Erythroblast (primary cell): ENCODE measurements at places on chromosomes 13 and 19.

DNA sequence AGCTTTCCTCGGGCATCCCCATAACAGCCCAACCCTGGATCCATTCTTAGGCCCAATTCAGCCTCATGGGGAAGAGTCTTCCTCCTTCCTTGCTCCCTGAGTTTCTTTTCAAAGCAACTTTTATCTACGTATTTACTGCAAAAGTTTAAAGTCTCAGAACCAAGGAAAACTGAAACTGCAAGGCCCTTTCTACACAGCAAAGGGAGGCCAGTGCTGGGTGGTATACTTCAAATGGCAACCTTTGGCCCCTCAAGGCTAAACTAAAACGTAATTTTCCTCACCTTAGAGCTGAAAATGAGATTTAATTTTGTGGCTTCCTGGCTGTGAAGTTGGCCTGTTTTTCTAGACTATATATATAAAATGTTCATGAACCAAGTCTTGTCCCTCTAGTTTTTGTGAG lies 5.6 kb downstream of the CDX2 start:
- DNase-seq = no peak

- DNase-seq = no peak
These were observed 116.6 kb upstream of the RNF113B start for GRCh38 chr13:98293570-98294142.

GRCh38 chr19:58409010-58409790 lies 751 bp downstream of the ZNF584 start:
- peak; percentile 56 for DNase-seq

- no peak for DNase-seq
These were observed 132.6 kb upstream of the USP29 start for GRCh38 chr19:56987184-56987583.

DNA sequence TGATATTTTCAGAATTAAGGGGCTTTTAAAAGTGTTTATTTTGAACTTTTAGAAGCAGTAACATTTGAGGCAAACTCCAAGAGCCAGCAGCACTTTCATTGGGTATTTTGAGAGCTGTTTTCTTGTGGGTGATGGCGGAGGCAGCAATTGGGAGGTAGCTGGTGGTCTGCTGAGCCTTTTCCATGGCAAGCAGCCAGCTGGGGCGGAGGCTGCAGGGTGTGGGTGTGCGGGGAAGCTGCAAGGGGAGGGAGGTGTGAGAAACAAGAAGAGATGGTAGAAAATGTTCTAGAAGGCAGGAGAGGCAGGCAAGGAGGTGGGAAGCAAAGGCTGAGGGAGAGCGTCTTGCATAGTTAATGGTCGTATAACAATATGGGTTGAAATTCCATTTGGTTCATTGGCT lies 223.4 kb upstream of the HTR2A start:
- no peak for DNase-seq

DNA sequence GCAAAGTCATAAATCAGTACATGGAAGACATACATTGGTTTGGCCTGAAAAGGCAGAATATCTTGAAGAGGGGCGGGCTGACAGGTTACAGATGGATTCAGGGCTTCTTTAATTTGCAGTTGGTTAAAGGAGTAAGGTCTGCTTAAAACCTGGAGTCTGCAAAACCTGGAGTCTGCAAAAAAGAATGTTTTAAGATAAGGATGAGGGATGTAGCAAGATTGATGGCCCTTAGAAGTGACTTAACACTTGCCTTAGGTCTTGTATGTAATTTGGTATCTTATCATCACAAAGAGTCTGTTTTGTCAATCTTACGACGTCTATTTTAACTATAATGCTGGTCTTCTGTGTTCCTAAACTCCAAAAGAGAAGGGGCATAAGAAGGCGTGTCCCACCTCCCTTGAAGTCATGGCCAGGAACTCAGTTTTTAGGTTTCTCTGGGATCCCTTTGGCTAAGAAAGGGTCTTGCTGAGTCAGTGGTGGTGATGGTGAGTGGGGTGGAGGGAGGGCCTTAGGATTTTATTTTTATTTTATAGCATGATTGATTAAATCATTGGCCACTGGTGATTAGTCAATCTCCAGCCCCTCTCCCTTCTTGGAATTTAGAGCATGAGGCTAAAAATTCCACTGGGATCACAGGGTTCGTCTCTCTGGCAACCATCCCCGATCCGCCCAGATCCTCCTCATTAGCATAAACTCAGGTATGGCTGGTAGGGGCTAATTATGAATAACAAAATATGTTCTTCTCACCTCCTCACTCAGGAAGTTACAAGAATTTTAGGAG lies 10.1 kb upstream of the HAS1 start:
- no peak for DNase-seq

GRCh38 chr13:74015137-74015536 lies 119.1 kb downstream of the KLF12 start:
- DNase-seq = no peak

DNA sequence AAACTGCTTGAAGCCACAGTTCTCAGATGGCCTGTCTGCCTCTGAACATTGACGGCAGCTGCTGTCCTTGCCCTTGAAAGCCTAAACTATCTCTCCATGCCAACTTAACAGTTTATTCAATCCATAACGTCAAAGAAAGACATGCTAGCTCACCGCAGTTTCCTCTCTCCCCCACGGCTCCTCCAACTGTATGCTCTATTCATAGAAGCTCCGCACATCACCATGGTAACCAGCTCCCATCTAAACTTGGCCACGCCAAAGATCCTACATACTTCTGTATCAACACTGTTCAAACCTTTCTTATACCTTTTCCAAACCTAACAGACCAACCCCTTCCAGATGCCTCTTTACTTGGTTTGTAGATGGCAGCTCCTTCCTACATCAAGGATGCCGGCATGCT lies 48.6 kb downstream of the ZNF91 start:
- DNase-seq = no peak

GRCh38 chr19:45659096-45659729 lies 8.8 kb upstream of the GIPR start:
- no peak for DNase-seq

DNA sequence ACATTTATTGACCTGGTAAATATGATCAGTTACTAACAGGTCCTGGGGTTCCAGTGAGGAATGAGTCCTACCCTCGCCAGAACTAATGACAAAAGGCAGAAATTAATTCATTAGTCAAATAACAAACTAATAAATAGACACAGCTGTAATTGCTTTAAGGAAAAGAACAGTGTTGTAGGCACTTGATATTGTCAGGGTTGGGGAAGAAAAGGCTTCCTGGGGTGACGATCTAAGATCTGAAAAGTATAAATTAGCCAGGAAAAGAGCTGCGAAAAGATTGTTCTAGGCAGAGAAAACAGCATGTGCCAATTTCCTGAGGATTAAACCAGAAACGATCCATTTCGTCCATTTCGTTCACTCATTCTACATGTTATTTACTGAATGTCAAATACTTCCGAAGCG lies 670 bp upstream of the CHAF1A start:
- no peak for DNase-seq

DNA sequence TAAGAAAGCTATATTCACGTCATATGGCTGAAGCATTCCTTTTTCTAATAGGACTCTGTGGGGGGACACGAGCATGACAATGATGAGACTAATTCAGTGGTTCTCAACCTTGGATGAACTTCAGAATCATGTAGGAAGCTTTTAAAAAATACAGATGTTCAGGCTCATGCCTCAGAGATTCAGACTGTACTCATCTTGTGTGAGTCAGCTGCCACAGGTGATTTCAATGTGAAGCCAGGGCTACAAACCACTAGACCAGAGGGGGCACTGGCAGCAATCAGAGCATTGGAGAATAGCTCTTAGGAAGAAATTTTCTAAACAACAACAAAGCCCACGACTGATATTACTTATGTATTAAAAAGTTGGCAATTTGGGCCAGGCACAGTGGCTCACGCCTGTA lies 91.7 kb downstream of the SERP2 start:
- DNase-seq = no peak

DNA sequence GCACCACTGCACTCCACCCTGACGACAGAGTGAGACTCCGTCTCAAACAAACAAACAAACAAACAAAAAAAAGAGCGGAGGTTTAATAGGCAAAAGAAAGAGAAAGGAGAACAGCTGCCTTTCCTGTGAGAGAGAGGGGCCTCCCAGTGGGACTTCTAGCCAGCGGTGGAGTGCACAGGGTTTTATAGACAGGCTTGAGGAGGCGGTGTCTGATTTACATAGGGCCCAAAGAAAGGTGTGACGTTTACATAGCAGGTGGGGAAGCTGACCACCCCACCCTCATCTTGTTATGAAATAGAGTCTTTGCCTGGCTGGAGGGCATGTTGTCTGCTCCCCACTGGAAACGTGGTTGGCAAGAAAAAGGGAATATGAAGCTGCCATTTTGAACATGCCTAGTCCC lies 106.0 kb upstream of the CSNK1A1L start:
- DNase-seq = no peak
